ENCODE measurements at places on chromosomes 5 and 9.

DNA sequence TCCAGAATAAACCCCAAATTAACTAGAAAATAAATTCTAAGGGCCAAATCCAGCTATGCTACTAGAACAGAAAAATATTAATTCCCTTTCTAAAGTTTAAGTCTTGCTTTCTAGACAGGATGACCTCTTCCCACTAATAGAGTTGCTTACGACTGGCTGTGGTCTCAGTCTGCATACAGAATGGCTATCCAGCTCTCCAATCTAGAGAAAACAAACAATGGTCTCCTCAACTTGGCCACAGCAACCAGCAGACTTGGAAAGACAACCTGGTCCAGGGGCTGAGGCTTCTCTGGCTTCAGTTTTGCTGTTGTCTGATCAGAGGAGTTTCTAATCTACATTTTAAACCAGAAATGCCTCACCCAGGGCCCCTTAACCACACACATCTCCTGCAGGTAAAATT is 28.9 kb downstream of the RASEF start:
- no peak for DNase-seq

DNA sequence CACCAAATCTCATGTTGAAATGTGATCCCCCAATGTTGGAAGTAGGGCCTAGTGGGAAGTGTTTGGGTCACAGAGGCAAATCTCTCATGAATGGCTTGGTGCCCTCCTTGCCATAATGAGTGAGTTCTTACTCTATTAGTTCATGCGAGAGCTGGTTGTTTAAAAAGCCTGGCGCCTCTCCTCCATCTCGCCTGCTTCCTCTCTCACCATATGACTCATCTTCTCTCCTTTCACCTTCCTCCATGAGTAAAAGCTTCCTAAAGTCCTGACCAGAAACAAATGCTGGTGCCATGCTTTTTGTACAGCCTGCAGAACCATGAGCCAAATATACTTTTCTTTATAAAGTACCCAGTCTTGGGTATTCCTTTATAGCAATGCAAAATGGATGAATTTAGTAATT is 20.9 kb upstream of the ARHGAP26 start:
- DNase-seq = no peak

DNA sequence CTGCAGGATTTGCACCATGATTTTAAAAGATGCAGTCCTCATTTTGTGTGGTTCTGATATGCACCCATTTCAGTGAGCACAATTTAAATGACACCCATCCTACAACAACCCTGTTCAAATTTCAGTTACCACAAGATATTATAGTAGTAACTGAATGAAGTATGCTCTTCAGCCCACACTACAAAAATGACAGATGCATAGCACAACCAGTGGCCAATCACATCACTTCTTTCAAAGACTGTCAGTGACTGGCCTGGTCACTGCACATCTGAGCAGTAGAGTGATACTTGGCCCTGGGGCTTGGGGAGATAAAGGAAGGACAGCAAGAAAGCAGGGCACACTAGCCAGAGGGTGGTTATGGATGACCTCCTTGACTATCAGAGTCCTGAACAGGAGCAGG is 19.8 kb upstream of the IFNK start:
- no peak for DNase-seq

- DNase-seq = no peak
Measured at GRCh38 chr9:800591-801150, 40.8 kb upstream of the DMRT1 start.

DNA sequence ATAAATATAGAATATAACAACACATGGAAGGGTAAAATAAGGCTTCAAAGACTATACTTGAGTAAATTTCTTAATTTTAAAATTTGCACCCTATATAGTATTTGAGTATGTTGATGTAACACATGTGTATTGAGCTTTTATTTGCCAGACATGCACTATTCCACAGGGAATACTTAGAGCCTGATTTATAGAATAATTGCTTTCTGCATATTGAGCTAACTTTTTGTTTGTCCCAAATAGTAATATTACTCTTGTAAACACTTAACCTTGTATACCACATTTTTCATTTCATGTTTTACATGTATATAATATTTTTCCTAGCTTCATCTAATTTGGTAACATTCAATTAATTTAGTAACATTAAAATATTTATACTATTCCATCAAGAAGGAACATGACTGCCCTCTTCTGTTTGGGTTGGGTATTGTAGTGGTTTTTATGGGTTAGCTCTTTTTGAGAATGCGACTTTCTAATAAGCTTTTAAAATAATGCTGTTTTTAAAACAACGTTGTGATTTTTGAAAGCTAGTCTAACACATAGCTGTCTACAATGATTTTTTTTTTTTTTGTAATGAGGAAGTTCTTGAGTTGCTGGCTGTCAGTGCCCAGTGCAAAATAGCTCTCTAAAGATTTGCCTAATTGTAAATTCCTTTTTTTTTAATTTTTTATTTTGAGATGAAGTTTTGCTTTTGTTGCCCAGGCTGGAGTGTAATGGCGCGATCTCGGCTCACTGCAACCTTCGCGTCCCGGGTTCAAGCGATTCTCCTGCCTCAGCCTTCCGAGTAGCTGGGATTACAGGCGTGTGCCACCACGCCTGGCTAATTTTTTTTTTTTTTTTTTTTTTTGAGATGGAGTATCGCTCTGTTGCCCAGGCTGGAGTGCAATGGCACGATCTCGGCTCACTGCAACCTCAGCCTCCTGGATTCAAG is 4.8 kb downstream of the SUB1 start:
- DNase-seq = peak; percentile 59

DNA sequence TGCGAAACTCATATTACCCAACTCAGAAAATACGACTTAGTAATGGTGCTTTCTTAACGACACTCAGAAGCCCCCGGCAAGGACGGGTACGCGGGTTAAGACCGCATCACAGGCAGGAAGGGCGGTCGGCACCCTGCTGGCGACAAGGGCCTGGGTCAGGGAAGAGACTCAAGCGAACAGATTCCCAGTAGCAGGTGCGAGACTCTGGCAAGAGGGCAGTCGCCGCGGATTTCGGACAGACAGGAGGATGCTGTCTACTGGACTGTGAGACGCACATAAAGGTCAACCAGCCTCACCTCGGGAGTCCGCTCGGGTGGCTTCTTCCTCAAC is 398 bp downstream of the RAPGEF6 start:
- no peak for DNase-seq

DNA sequence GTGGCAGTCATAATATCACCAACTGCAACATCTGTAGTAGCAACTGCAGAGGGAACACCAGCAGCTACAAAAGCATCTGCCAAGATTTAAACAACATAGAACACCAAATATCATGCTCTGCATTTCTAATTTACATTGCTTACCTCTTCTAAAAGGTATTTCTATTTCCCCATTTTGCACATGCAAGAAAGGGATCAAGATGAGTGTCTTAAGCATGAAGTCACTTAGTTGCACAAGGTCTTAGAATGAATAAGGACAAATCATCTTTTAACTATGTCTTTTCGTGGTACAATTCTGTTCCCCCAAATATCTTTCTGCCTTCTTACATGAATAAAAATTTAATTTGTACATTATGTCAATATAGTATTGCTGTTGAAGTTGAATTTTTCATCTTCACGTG is 1746.4 kb downstream of the EFNA5 start:
- no peak for DNase-seq

DNA sequence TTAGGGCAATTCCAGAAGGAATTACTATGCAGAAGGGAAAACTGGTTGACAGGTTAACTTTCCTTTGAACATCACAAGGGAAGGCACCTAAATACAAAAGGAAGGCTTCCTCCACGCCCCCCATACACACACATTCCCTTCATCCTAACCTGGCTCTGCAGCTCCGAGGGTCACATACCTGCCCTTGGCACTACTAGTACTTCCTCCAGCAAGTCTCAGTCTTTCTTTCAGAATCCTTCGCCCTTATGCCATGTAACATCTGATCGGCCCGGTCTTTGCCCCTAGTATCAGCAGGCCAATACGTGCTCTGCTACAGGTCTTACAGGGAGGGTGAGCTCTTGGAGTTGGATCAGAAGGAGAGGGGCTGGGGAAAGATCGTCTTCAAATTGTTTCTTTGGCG is 1.6 kb upstream of the MARCHF6 start:
- no peak for DNase-seq

GRCh38 chr9:89850153-89850552 is 245.3 kb downstream of the GADD45G start:
- DNase-seq = no peak

GRCh38 chr5:143064676-143065075 is 294.5 kb downstream of the ARHGAP26 start:
- DNase-seq = no peak

GRCh38 chr9:14347406-14348122 is 33.6 kb upstream of the NFIB start:
- DNase-seq = no peak

- no peak for DNase-seq
Measured at GRCh38 chr5:68376935-68377334, 161.4 kb downstream of the PIK3R1 start.

DNA sequence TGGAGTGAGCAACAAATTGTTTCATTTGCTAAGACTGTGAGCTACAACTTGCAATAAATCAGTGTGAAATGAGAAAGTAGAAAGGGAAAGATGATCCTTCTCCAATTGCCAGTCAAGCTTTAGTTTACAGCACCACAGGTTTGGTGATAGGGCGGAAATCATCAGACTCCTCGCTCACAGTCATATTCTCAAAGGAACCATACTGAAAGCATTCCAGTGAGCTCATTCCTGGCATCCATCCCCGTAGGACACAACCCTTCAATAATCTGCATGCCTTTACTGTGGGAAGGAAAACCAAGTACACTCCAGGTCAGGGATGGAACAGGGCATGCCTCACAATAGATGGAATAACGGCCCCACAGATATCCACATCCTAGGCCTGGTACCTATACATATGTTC is 80.7 kb downstream of the FSTL4 start:
- no peak for DNase-seq

GRCh38 chr9:97845130-97845529 is 7.9 kb upstream of the FOXE1 start:
- no peak for DNase-seq

GRCh38 chr5:125410537-125411070 is 664.2 kb upstream of the ZNF608 start:
- no peak for DNase-seq

DNA sequence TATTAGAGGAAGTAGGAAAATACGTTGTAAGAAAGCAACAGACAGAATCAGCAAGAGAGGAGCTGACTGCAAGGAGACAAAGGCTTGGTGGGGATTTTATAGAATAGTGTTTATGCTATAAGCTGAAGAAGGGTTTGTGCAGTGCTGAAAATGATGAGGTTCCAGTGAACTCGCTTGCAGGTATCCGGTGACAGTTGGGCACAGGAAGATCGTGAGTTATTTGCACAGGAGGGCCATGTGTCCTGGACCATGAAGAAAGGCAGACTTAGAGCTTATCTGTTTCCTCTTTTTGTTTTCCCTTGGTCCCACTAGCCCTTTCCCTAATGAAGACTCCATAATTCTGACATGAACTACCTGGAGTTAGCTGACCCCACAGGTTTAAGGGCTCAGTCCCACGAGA is 61.4 kb downstream of the NXNL2 start:
- DNase-seq = no peak

GRCh38 chr5:66814146-66814991 is 218.2 kb downstream of the MAST4 start:
- peak; percentile 11 for DNase-seq

DNA sequence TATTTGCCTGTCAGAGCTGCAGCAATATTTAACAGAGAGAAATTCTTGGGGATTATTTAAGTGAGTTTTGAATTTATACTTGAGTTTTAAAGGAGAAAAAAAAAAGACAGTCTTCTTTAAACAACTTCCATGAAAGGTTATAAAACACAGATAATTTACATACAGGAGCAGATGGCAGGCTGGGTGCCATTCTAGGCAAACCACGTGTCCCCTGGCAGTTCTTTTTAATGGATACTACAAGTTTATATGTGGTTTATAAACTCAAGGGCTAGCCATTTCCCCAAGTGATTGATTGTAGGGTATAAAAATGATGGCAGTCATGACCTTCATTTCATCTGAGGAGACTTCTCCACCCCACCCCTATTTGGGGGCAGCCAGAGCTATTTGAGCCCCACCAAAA is 166.6 kb downstream of the FSTL4 start:
- DNase-seq = no peak

DNA sequence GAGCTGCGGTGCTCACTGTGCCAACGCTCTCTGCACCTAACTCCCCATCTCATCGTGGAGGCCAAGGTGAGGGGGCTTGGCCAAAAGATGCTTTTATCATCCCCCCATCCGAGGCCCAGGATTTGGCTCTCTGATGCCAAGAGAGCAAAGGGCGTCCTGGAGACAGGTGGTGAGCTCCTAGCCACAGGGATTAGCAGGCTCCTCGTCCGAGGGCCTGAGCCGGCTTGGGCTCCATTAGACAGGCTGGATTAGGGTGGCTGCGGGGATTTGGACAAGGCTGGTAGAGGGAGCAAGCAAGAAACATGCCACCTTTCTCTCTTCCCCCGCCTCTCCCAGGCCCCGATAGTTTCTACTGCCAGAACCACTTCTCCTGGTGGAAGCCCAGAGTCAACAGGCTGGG is 1.0 kb upstream of the GRM6 start:
- no peak for DNase-seq

GRCh38 chr5:137960141-137960540 is 70.9 kb downstream of the PKD2L2 start:
- DNase-seq = no peak

DNA sequence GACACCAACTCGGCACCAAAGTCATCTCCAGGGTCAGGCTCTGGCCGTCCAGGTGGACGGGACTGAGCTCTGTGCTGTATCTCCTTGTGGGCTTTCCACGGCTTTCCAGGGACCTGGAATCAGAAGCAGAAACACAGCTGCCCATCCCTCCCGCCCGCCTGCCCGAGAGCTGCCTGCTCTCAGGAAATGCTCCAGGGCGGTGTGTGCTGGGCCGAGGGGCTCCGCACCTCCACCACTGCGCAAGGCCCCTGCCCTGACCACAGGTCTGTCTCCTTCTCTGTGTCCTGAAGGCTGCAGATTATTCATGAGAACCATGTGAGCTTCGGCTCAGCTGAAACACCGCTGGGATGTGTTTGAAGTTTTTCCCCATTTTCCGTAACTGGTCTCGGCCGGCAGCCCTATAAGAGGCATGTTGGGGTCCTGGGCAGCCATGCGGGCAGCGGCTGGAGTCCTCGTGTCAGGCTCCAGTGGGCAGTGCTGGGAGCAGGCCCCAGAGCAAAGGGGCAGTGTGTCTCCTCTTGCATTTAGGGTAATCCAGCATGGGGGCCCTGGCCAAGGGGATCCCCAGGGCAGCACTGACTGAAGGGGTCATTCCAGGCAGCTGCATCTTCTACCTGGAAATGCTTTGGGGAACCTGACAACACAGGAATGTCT is 22.8 kb downstream of the NKD2 start:
- DNase-seq = no peak

DNA sequence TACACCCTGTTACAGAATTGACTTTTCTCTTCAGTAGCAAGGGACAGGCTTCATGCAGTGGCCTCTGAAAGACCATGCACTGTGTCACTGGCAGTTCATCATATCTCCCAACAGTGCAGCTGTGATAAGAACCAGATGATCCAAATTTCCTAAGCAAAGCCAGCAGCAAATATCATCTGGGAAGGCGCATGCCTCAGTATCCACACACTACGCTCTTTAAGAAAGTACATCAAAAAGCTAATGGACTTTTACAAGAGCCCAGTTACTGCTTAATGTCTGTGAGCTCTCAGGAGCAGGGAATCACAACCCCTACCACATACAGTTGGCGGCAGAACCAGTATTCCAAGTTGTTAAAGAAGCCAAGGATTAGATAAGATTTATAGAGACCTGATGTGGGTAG is 25.1 kb downstream of the ADAMTSL1 start:
- DNase-seq = no peak

All from naive B cell (primary cell).